ENCODE measurements at places on chromosomes 1 and 21. TPM values are rescaled to one million over a fixed set of nuclear protein-coding genes. Genes with fewer than 3 reads are reported as not detected.

- no peak for DNase-seq
These were observed 221.4 kb upstream of the L1TD1 start for GRCh38 chr1:61973100-61973837.

Gene ITLN1
- total RNA-seq: not detected

- DNase-seq: no peak
These were observed 103.4 kb downstream of the CLEC20A start for GRCh38 chr1:178393370-178393769.

DNA sequence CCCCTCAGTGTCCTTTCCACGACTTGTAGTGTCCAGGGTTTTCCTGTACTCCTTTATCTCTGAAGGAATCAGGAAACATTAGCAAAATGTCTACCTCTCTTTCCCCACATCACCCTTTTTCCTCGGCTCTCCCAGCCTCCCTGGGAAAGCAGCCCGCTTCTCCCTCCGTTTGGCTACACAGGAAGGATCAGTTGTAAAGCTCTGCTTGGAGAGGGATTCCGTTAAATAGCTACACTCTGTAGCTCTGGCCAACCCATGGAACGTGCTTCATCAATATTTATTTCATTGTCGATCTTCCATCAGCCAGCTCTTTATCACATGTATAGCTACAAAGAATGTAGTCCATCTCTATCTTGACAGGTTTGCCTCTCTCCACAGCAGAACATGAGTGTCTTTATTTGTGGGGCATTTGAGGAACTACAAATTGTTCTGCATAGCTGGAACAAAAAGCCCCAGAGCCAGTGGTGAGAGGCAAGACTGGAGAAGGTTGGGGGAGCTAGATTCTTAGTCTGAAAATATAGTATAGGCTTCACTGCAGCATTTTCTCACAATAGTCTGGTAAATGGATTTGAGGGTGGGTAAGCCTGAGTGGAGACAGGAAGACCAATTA, 191.8 kb downstream of the SLC35F3 start:
- no peak for DNase-seq

Gene OR2T29
- not detected for total RNA-seq

DNA sequence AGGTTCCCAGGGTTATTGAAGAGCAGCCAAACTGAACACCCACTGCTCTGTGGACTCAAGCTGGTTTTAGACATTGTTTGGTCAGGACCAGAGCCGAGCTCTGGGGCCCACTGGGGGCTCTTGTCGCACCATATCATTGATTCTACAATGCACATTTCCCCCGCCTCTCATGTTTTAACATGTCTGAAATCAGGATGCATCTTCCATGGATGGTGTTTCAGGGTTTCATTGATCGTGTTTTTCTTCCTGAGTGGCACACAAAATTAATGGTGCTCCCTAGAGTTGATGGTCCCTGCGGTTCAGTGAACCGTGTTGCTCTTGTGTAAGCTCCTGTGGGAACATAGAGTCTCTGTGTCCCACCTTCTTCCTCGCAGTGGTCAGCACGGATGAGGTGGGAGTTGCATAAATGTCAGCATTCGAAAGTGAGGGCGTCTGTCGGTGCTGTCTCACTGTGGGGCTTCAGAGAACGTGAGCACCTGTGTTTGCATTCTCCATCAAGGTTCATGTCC, 38.3 kb downstream of the GALNT2 start:
- DNase-seq: no peak

Data from SJSA1 (cell line).